ENCODE measurements at places on chromosomes 16 and 17.

DNA sequence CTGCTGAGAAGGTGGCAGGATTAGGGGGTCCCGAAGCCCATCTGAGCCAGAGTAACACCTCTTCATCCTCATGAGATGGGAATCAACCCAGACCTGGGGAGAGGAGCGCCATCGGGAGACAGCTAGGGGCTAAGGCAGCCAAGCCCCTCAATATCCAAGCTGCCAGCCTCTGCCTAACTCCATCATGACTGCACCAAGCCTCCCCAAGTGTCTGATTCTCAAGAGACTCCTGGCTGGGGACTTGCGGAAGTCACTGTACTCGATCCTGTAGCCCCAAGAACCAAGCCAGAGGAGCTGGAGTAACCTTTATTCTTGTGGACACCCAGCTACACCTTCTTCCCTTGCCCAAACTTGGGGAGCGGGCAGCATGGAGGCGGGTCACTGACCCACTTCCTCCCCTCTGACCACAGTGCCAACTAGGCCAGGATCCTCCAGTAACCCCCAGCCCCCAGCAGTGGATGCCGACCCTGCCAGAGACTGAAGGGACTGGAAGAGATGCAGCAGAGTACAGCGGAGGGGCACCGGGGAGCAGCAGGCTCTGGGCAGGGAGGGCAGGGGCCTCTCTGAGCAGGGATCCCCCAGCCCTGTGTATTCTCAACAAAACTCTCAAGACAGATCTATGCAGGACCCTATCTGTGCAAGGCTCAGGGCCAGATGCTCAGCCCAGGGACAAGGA lies 13.3 kb downstream of the HDAC5 start:
- no peak for DNase-seq

GRCh38 chr16:84119368-84119767 lies 2.6 kb upstream of the MBTPS1 start:
- no peak for DNase-seq

GRCh38 chr17:74860872-74861661 lies 1.4 kb upstream of the GRIN2C start:
- no peak for DNase-seq

DNA sequence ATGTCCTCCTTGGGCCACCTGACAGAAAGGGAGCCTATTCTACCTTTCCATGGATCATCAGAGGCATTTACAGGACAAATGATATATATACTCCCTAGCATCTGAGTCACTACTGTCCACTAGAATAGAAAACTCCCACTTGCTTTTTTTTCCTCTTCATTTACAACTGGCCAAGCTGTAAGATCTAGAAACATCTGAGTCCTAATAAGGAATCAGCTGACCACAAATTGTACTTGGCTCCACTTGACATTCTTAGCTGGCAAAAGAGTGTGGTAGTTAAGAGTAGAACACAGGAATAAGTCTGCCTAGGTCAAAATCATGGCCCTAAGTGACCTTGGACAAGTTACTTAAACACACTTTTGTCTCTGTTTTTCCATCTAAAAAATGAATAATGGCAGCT lies 5.2 kb downstream of the RUSF1 start:
- peak; percentile 61 for DNase-seq

- DNase-seq = no peak
Observed at GRCh38 chr16:28526201-28527099, 12.3 kb downstream of the NUPR1 start.

DNA sequence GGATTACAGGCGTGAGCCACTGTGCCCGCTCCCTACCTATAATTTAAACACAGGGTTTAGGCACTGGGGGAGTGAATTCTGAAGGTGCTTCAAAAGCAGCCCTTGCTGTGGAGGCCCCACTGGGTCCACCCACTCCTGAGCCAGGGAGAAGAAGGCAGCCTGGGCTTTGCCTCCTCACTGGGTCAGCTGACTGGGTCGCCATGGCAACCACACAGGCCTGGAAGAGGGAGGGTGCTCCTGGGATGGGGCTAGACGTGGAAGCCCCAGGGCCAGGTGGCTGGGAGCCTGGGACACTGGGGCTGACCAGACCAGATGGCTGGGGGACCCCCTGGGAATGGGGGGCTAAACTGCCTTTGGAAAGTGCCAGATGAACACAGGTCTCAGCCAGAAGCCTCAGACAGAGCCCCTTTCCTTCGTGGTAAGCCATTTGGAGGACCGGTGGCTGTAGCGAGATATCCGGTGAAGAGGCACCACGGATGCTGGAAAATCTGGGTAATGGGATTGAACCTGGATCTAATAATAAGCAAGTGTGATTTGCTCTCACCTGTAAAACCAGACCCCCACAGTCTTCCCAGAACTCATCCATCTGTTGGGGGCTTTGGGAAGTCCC lies 32.9 kb downstream of the TRARG1 start:
- DNase-seq = no peak
